GM23248 (cell line): ENCODE measurements at places on chromosomes 1 and 21. TPM values are rescaled to one million over a fixed set of nuclear protein-coding genes. Genes with fewer than 3 reads are reported as not detected.

KLHDC8A gene
- 0.08 TPM in 1 of 2 replicates, not detected in the other for polyA plus RNA-seq

MRPL24 gene
- polyA plus RNA-seq = 91.4 and 93.7 TPM in 2 replicates

LENEP gene
- not detected in 2 replicates for polyA plus RNA-seq

S100A9 gene
- not detected in 2 replicates for polyA plus RNA-seq

TNFSF4 gene
- polyA plus RNA-seq = 4.2 TPM in 2 replicates

CD84 gene
- polyA plus RNA-seq = not detected in 2 replicates

ORC1 gene
- 1.4 and 1.9 TPM in 2 replicates for polyA plus RNA-seq

DMBX1 gene
- not detected in 2 replicates for polyA plus RNA-seq

LCE1B gene
- not detected in 2 replicates for polyA plus RNA-seq

IFNAR1 gene
- polyA plus RNA-seq = 55.9 and 65.1 TPM in 2 replicates

CCDC190 gene
- not detected in 2 replicates for polyA plus RNA-seq

UBE2J2 gene
- polyA plus RNA-seq = 63.5 and 68.0 TPM in 2 replicates

ACBD6 gene
- polyA plus RNA-seq = 41.0 and 44.2 TPM in 2 replicates

LYST gene
- 3.7 and 5.1 TPM in 2 replicates for polyA plus RNA-seq

DYNLT5 gene
- polyA plus RNA-seq = 1.7 and 3.0 TPM in 2 replicates

TMPRSS15 gene
- not detected in 2 replicates for polyA plus RNA-seq

CHIA gene
- polyA plus RNA-seq = not detected in 2 replicates

FAM177B gene
- not detected in 2 replicates for polyA plus RNA-seq

TXLNA gene
- 77.5 and 77.6 TPM in 2 replicates for polyA plus RNA-seq

SLC30A1 gene
- polyA plus RNA-seq = 22.7 and 23.0 TPM in 2 replicates

MAP1LC3C gene
- 0.36 TPM in 1 of 2 replicates, not detected in the other for polyA plus RNA-seq

RSPH1 gene
- polyA plus RNA-seq = 0.14 TPM in 1 of 2 replicates, not detected in the other

TSTD1 gene
- not detected in 2 replicates for polyA plus RNA-seq

CLDN19 gene
- polyA plus RNA-seq = not detected in 2 replicates

ZZZ3 gene
- polyA plus RNA-seq = 42.4 and 43.8 TPM in 2 replicates

ERVH48-1 gene
- polyA plus RNA-seq = not detected in 2 replicates
